ENCODE measurements at places on chromosomes 7 and 10.

- no peak for DNase-seq
Observed at GRCh38 chr7:113040849-113041248, 45.8 kb downstream of the GPR85 start.

DNA sequence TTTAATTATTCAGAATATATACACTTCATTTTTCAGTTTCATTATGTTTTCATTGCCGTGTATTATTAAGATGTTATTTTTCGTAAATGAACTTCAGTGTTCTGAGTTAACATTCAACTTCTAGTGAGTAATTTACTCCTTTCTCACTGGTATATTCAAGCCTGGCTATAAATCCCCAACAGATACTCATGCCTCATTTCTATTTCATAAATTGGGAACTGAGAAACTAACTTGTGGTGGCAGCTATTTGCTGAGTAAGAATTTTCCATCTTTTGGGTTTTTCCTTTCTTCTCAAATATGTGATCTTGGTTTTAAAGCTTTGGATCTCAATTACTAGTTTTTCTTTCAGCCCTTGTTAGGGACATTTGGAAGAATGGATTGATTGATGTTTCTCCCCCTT, 281.1 kb downstream of the CDK14 start:
- DNase-seq: no peak

DNA sequence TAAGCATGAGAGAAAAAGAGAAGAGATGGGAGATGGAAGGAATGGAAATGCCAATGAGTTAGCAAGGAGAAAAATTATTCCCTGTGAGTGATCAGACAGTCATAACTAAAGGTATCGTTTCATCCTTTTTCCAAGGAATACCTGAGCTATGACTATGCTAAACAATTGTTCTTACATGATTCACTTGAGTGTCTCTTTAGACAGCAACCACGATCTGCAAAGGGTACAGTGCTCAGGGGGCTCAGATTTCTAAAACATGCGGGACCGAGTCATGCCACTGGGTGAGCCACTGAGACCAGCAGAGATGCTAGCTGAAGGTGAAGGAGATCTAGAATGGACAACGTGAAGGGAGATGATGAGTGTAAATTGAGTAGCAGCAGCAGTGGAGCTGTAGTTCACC, 78.0 kb upstream of the CTTNBP2 start:
- DNase-seq: no peak

DNA sequence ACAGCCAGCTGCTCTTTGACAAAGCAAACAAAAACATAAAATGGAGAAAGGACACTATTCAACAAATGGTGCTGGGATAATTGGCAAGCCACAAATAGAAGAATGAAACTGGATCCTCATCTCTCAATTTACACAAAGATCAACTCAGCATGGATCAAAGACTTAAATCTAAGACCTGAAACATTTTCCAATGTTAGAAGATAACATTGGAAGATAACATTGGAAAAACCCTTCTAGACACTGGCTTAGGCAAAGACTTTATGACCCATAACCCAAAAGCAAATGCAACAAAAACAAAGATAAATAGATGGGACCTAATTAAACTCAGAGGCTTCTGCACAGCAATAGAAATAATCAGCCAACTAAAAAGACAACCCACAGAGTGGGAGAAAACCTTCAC, 425.7 kb upstream of the SEMA3D start:
- no peak for DNase-seq

GRCh38 chr7:41573862-41574261, 129.0 kb downstream of the INHBA start:
- no peak for DNase-seq

DNA sequence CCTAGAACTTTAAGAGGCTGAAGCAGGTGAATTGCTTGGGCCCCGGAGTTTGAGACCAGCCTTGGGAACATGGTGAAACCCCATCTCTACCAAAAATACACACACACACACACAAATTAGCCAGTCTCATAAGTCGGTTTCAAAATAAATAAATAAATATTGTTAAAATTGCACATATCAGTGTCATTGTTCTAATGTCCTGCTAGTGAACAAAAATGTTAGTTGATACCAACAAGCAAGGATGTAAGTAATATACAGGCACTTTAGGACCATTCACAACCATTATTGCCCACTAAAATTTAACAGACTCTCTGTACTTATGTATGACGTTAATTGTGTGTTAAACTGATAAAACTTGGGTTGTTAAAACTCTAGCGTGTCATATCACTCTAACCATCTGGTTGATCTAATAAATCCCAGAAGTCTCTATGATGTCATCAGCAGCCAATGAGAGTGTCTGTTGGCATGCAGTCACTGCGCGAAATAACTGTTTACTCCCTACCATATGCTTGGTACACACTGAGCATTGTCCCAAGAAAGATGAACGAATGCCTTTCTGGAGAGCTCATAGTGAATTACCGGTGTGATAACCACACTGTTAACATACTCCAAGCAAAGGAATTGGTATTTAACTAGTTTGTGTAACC, 30.4 kb upstream of the OTUD1 start:
- DNase-seq: no peak

GRCh38 chr10:62072901-62073300, 171.4 kb downstream of the ARID5B start:
- DNase-seq: no peak

DNA sequence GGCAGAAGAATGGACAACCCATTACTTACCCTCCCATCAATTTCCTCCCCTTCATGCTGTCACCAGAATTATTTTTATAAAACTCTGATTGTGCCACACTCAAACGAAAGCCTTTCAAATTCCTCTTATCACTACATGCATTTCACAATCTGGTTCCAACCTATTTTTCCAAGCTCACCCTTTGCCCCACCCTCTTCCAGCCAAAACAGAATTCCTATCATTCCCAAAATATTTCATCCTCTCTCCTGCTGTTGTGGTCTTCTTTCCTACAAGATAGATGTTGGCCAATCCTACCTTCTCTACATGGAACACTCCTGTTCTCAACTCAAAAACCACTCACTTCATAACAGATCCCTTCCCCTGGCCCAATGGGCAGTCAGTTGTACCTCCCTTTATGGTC, 111.5 kb downstream of the ELAPOR2 start:
- no peak for DNase-seq

DNA sequence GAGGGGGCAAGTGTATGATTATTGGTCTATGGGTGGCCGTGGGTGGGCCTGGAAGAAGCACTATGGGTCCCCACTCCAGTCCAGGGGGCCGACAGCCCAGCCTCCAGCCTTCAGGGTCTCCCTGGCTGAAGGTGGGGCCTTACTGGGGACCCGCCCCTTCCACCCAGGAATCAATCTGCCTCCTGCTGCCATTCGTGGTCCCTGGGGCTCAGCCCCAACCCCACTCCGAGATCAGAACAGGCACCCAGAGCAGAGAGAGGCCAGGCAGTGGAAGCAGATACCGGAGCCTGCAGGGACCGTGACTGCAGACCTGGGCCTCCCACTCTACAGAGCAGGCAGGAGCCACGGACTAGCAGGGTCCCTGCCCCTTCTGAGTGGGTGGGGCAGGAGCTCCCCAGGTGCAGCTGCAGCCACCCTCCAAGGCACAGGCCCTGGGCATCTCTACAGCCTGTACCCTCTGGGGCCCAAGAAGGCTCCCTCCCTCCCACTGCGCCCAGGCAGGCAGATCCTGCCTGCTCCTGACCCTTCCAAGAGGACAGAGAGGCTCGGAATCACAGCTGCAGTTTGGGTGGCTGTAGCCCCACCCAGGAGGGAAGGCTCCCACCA, 13.6 kb upstream of the FOXL3 start:
- no peak for DNase-seq

DNA sequence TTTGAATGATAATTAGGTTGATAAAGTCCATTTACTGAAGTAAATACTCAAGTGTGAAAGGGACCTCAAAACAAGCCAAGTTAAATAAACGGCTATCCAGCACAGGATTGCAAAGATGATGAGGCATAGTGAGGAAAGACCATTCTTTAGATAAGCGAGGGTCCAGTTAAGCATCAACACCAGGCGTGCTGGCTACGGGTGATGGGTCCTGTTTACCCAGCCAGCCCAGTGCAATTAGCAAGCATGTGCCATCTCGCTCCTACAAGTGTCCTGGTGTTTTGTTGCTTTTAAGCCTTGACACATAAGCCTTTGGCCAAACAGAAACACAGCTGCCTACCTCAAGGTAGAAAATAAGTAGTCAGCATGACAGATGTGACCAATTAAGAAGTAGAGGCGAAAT, 7.1 kb downstream of the NEBL start:
- DNase-seq: no peak

DNA sequence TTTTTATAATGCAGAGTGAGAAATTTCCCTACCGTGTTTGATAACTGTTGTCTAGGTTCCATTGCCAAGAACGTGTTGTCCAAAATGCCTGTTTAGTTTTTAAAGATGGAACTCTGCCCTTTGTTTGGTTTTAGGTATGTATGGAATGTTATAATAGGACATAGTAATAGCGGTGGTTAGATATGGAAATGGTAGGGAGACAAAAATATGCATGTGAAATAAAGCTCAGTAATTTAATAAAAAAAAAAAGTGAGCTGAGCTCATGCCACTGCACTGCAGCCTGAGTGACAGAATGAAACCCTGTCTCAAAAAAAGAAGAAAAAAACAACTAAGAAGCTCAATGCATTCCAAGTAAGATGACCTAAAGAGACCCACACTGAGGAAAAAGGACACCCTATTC, 72.9 kb downstream of the ZNF783 start:
- DNase-seq: no peak
